Effector memory CD8-positive, alpha-beta T cell (primary cell): ENCODE measurements at places on chromosomes 4 and X.

DNA sequence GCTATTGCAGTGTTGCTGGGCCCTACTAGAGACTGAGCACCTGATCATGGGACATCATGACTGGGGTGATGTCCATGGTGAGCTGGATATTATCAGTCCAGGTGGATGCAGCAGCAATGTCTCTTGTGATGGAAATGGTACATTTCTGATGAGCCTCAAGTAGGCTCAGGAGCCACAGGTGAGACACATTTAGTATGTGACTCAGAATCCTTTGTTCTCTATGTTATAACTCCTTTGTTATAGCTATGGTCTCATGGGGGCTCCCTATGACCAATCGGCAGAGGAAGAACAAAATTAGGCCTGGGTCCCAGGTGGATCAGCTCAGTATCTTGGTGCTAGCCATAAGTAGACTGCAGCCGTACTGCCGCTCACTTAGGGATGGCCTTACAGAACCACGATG, 107.9 kb upstream of the FAT1 start:
- DNase-seq: no peak
- H3K27me3 ChIP-seq: no peaks in the 10 kb centered on the region
- H3K27ac ChIP-seq: no peak overlapping the region
- no peak overlapping the region for H3K4me3 ChIP-seq
- no peaks in the 10 kb centered on the region for H3K36me3 ChIP-seq

GRCh38 chr4:118680808-118681207, 4.4 kb upstream of the METTL14 start:
- H3K4me1 ChIP-seq: peaks cover 7% of the 10 kb centered on the region
- DNase-seq: no peak
- H3K27ac ChIP-seq: no peak overlapping the region
- H3K36me3 ChIP-seq: peaks cover 8% of the 10 kb centered on the region
- H3K27me3 ChIP-seq: no peaks in the 10 kb centered on the region

DNA sequence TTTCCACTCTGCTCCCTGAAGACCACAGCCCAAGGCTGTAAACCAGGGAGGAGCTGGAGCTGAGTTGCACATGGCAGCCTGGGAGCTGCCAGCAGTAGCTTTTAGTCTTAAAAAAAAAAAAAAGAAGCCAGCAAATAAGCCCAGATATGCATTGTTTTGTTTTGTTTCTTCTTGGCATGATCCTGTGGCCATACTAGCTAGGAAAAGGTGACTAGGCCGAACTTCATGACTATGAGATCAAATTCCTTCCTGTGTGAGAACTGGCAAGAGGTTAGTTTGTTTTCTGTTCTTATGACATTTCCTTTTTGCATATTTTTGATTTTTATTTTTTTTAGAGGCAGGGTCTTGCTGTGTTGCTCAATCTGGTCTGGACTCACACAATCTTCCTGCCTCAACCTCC, 323.3 kb downstream of the DCTD start:
- peaks cover 3% of the 10 kb centered on the region for H3K36me3 ChIP-seq
- DNase-seq: no peak
- H3K27ac ChIP-seq: no peak overlapping the region
- no peaks in the 10 kb centered on the region for H3K4me1 ChIP-seq

DNA sequence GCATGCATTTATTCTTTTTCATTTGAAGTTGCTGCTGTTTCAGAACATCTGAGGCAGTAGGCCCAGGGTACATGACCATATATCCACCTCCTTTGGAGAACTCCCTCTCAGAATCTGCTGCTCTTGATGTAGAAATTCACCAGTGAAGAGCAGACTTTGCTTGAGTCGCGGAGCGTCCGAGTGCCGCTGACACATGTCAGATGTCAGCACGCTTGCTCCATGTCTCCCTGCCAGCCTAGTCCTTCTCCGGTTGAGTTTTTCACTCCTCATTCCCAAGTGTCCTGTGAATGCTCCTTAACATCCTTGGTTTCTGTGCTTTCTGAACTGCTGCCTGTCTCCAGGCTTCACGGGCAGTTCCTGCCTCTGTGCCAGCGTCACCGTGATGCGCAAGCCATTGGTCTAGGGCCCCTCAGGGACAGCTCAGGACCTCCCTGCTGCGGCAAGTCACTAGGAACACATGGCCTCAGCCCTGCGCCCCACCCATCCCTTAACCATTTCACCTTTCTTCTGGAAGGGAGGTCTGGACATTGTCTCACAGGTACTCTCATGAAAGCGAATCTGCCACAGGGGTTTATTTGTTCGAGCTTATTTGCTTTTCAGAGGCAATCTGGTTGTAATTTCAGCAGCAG, 93.1 kb upstream of the RBPJ start:
- H3K4me3 ChIP-seq: no peak overlapping the region
- DNase-seq: no peak
- no peaks in the 10 kb centered on the region for H3K4me1 ChIP-seq
- no peaks in the 10 kb centered on the region for H3K27me3 ChIP-seq

- H3K36me3 ChIP-seq: no peaks in the 10 kb centered on the region
- DNase-seq: no peak
- no peak overlapping the region for H3K4me3 ChIP-seq
- peak overlapping the region; percentile 64 for H3K27ac ChIP-seq
- H3K4me1 ChIP-seq: peaks cover 57% of the 10 kb centered on the region
- no peaks in the 10 kb centered on the region for H3K27me3 ChIP-seq
Observed at GRCh38 chr4:121176082-121176934, 12.2 kb upstream of the TNIP3 start.

GRCh38 chr4:16779028-16779675, 119.3 kb downstream of the LDB2 start:
- no peaks in the 10 kb centered on the region for H3K27me3 ChIP-seq
- no peak overlapping the region for H3K27ac ChIP-seq
- no peak overlapping the region for H3K4me3 ChIP-seq

- H3K4me1 ChIP-seq: peaks cover 54% of the 10 kb centered on the region
- DNase-seq: no peak
- peak overlapping the region; percentile 52 for H3K4me3 ChIP-seq
Observed at GRCh38 chr4:36222702-36223101, 21.6 kb downstream of the ARAP2 start.

- DNase-seq: no peak
- H3K27ac ChIP-seq: no peak overlapping the region
- H3K4me1 ChIP-seq: no peaks in the 10 kb centered on the region
- no peak overlapping the region for H3K4me3 ChIP-seq
- no peaks in the 10 kb centered on the region for H3K36me3 ChIP-seq
Observed at GRCh38 chr4:72484981-72485380, 84.0 kb downstream of the ADAMTS3 start.

GRCh38 chrX:136147976-136148375, 643 bp downstream of the FHL1 start:
- H3K27ac ChIP-seq: no peak overlapping the region
- peaks cover 5% of the 10 kb centered on the region for H3K27me3 ChIP-seq
- H3K36me3 ChIP-seq: peaks cover 2% of the 10 kb centered on the region
- H3K4me3 ChIP-seq: peak overlapping the region; percentile 70
- H3K4me1 ChIP-seq: peaks cover 23% of the 10 kb centered on the region

DNA sequence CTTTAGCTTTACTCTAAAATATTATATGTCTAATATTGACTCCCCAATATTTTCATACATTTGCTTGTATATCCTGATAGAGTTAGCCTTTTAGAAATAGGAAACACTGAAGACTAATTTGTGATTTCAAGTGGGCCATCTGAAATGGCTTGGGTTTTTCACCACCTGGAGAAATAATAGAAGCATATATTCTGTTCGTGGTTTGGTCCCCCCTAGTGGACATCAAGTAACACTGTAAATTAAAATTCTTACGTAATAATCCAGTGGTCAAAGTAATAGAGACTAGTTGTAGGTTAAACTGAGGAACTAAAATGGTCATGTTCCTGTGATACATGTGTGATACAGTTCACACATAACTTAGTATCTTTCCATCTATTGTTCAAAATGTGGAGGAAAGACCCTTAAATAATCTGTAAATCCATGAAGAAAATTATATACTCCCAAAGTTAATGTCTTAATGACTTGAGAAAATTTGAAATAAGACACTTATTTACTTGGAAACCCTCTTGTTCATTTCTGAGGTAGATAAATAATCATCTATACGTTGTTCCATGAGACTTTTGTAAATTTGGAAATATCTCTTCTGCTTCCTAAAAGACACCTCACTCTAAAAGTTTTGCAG, 79.8 kb upstream of the SMARCAD1 start:
- no peaks in the 10 kb centered on the region for H3K4me1 ChIP-seq
- peaks cover 2% of the 10 kb centered on the region for H3K36me3 ChIP-seq
- no peak overlapping the region for H3K4me3 ChIP-seq
- H3K27ac ChIP-seq: no peak overlapping the region
- DNase-seq: no peak
- no peaks in the 10 kb centered on the region for H3K27me3 ChIP-seq

DNA sequence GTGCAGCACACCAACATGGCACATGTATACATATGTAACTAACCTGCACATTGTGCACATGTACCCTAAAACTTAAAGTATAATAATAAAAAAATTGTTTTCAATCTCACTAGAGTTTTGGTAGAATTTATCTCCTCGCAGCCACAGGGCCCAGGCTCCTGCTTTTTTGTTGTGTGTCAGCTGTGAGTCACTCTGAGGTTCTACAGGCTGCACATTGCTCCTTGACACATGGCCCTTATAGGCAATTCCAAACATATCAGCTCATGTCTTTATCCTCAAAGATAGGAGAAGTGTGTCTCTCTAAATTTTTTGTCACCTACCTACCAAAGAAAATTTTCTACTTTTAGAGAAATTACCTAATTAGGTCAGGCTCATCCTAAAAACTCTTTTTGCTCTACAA, 252.1 kb upstream of the ADGRL3 start:
- no peak overlapping the region for H3K27ac ChIP-seq
- no peak overlapping the region for H3K4me3 ChIP-seq
- no peaks in the 10 kb centered on the region for H3K4me1 ChIP-seq

- H3K27ac ChIP-seq: no peak overlapping the region
- H3K4me3 ChIP-seq: no peak overlapping the region
- no peak for DNase-seq
- H3K36me3 ChIP-seq: no peaks in the 10 kb centered on the region
- H3K27me3 ChIP-seq: no peaks in the 10 kb centered on the region
Observed at GRCh38 chrX:5976332-5976731, 252.3 kb downstream of the NLGN4X start.

- H3K27ac ChIP-seq: no peak overlapping the region
- no peak overlapping the region for H3K4me3 ChIP-seq
- H3K27me3 ChIP-seq: no peaks in the 10 kb centered on the region
- H3K36me3 ChIP-seq: no peaks in the 10 kb centered on the region
- H3K4me1 ChIP-seq: no peaks in the 10 kb centered on the region
- DNase-seq: no peak
Observed at GRCh38 chrX:100289066-100289558, 121.0 kb downstream of the PCDH19 start.

DNA sequence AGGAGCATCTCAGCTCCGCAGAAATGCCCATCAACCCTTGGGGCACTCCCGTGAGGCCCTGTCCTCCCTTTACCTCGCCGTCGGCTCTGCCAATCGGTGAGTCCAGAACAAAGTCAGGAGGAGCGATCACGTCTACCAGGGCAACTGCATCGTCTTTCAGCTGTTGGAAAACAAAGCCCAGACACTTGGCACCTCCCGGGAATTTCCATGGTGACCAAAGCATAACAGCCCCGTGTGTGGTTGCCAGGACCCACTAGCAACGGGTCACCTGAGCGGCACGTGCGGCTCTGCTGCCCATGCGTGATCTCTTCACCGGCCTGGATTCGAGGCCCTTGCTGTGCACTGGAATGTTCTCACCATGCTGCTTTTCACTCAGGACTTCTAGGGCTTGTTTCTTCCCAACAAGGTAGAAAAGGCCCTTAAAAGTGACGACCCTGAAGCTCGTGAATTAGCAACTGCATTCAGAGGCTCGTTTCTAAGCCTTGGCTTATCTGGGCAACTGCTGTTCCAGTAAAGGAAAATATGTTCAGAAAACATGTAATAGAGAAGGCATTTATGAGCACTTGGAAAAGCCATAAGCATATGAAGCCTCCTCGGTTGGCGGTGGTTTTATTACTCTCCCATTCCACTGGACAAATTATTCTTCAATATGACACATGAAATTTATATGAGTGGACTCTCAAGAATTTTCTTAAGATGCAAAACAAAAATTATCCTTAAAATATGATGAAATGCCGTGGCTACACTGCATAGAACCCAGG, 69.5 kb downstream of the ACOX3 start:
- no peak for DNase-seq
- H3K27me3 ChIP-seq: no peaks in the 10 kb centered on the region
- H3K4me3 ChIP-seq: no peak overlapping the region
- H3K36me3 ChIP-seq: peaks cover 3% of the 10 kb centered on the region
- H3K4me1 ChIP-seq: no peaks in the 10 kb centered on the region

GRCh38 chr4:77994194-77994721, 62.9 kb upstream of the FRAS1 start:
- no peaks in the 10 kb centered on the region for H3K4me1 ChIP-seq
- DNase-seq: no peak
- H3K27ac ChIP-seq: no peak overlapping the region
- H3K4me3 ChIP-seq: no peak overlapping the region

GRCh38 chr4:155468282-155468681, 91.5 kb upstream of the MAP9 start:
- DNase-seq: no peak
- H3K4me1 ChIP-seq: no peaks in the 10 kb centered on the region
- H3K4me3 ChIP-seq: no peak overlapping the region
- H3K36me3 ChIP-seq: no peaks in the 10 kb centered on the region
- peaks cover 8% of the 10 kb centered on the region for H3K27me3 ChIP-seq
- no peak overlapping the region for H3K27ac ChIP-seq

DNA sequence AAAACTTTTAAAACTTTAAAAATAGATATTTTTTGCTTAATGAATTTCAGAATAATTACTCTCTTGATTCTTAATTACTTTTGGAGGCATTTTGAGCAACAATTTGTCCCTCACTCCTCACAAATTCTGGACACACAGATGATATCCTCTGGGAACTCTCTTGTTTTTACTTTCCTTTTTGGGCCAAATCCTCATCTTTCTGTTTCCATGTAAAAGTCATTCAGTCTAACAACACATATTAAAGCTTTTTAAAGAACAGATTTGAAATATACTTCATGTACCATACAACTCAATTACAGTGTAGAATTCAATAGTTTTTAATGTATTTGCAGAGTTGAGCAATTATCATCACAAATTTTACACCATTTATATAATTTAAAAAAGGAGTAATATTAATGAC, 983.1 kb downstream of the STIM2 start:
- H3K27me3 ChIP-seq: no peaks in the 10 kb centered on the region
- no peaks in the 10 kb centered on the region for H3K4me1 ChIP-seq
- no peaks in the 10 kb centered on the region for H3K36me3 ChIP-seq
- no peak overlapping the region for H3K4me3 ChIP-seq

DNA sequence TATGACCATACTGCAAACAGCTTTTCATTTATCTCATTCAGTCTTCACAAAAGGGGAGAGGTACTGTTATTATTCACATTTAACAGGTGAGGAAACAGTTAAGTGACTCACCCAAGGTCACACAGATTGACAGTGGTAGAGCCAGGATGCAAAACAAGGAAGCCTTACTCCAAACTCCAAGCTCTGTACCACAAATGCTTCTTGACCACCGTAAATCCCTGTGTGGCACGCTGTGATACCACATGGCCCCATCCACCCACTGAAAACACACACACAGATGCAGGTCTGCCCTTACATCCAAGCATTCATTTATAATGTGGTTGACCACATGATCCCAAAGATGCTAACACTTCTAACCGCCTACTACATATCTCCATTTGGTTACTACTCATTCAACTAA, 129.5 kb downstream of the TSPAN5 start:
- H3K36me3 ChIP-seq: peaks cover under 1% of the 10 kb centered on the region
- no peaks in the 10 kb centered on the region for H3K27me3 ChIP-seq
- H3K4me1 ChIP-seq: peaks cover 36% of the 10 kb centered on the region
- H3K27ac ChIP-seq: no peak overlapping the region
- H3K4me3 ChIP-seq: no peak overlapping the region
